ENCODE measurements at places on chromosomes 2 and 18.

DNA sequence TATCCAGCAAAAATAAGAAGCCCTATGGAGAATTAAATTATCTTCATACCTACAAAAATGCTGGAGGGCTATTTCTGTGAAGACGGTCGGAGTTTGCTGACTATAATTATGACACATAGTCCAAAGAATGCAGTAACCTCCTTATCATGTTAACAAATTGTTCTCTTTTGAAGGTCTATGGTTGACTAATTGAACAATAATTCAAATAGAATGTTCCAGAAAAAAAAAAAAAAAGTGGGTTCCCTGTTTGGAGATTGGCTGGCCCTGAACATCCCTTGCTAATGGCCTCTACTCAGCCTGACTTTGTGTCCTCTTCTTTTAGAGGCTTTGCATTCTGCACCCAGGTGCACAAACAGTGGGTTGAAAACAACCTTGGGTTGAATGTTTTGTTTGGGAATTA, 82.8 kb upstream of the CCBE1 start:
- DNase-seq: no peak

- DNase-seq: no peak
These were observed 148.9 kb downstream of the ATP9B start for GRCh38 chr18:79217979-79218604.

DNA sequence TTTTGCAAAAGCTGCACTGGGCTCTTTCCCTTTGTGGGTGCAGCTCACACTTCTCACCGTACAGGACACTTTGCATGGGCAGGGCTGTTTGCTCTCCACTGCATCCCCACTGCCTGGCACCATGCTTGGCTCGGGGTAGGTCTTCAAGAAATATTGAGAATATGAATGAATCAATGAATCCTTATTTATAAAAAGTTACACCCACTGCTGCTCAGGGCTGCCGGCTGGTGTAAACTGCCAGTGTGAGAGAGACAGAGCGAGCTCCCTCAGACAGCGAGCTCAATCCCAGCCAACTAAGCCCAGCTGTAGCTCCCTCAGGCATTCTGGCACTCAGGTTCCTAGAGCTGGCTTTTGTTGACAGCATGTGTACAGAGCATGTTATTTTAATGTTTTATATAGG, 3.4 kb downstream of the TMEM185B start:
- no peak for DNase-seq

DNA sequence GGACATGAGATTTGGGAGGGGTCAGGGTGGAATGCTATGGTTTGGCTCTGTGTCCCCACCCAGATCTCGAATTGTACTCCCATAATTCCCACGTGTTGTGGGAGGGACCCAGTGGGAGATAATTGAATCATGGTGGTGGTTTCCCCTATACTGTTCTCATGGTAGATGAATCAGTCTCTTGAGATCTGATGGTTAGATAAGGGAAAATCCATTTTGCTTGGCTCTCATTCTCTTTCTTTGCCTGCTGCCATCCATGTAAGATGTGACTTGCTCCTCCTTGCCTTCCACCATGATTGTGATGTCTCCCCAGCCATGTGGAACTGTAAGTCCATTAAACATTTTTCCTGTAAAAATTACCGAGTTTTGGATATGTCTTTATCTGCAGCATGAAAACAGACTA, 80.9 kb upstream of the GALNT5 start:
- no peak for DNase-seq

- DNase-seq: no peak
These were observed 41.3 kb upstream of the KCNE4 start for GRCh38 chr2:223010641-223011040.

DNA sequence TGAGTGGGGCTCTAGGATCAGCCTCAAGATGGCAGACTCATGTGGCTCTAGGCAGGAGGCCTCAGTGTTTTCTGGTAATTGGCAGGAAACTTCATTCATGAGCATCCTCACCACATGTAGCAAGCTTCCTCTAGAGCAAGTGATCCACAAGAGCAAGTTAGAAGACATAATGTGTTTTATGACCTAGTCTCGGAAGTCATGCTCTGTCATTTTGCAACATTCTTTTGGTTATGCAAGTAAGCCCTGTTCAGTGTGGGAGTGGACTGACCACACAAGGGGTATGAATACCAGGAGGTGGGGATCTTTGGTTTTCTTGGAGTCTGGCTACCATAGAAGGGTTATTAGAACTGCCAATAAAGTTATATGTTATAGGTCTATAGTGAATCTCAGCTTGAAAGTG, 66.8 kb upstream of the STK39 start:
- DNase-seq: no peak

DNA sequence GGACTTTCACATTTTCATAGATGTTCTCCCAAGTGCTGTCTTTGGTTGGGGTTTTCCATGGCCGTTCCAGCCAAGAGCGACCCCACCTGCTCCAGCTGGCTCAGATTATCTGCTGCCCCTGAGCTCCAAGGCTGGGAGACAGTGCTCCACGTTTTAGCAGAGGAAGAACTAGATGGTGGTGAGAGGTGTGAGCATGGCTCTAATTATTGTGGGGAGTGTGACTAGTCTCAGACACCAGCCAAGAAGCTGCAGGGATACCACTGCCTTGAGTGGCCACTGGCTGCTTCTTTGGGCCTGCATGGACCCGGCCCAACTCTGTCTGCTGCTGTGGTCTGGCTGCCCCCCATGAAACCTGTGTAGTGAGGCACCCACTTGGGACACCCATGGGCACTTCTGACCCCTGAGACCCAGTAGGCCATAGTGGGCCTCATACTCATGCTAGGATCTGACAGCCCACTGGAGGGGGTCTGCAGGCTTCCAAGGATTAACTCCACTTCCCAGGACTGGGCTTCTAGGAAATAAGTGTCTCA, 2.8 kb upstream of the NCL start:
- no peak for DNase-seq

GRCh38 chr18:57881818-57882413, 78.8 kb upstream of the ATP8B1 start:
- peak; percentile 23 for DNase-seq

DNA sequence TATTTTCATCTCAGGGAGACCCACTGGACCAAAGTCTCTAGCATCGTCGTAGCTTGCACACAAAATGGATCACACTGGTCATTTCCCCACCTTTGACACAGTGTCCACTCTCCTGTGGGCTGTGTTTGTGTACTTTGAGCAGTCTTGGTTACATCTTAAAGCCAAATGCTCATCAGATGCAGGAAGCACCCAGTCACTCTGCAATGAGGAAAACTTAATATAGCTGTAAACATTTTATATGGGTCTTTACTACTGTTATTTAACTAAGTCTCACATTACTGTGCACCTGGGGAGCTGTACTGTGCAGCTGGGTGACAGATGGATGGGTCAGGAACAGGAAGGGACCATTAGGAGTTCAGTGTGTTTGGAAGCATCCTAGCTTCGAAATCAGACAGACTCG, 109.0 kb upstream of the CXCR4 start:
- no peak for DNase-seq

- DNase-seq: no peak
These were observed 799.6 kb upstream of the HS6ST1 start for GRCh38 chr2:129118296-129118695.

DNA sequence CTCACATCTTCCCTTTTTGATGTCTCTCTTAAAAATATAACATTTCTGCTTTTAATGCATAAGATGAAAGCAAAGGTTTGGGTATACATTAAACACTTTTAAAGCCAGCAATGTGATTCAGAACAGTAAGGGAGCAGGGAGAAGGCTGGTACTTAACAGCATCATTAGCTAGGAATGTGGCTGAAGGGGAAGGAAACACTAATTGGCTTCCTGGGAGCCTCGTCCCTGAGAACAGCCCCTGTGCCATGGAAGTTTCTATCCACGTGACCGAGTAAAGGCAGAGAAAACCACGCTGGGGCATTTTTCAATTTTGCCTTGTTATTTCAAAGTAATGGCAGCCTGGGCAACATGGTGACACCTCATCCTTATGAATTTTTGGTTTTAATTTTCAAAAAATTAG, 109.2 kb upstream of the GPC1 start:
- DNase-seq: no peak

DNA sequence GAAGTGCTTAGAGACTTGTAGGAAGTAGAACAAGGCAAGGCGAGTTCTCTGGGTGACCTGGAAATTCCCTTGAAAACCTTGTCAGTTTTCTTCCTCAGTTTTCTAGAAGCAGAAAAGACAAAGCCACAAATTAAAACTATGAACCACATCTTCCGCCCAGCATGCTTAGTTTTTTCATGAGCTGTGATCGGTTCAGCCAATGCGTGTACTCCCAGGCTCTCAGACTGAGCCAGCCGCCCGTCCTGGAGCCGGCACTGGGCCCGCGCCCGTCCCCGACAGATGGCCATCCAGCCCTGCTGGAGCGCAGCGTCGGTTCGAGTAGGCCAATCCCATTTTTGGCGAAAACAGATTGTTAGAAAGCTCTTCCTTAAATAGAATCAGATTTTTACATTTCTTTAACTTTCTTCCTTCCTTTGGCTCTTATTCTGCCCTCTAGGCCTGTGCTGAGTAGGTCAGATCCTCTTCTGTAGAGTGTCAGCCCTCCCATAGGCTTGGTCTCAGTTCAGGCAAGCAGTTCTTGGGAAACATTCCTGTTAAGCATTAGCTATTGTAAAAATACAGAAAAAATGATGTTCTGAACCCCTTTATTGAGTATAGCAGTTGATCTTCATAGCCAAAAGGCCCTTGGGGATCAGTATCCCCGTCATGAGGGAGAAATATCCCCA, 112.5 kb downstream of the NCK2 start:
- DNase-seq: no peak

DNA sequence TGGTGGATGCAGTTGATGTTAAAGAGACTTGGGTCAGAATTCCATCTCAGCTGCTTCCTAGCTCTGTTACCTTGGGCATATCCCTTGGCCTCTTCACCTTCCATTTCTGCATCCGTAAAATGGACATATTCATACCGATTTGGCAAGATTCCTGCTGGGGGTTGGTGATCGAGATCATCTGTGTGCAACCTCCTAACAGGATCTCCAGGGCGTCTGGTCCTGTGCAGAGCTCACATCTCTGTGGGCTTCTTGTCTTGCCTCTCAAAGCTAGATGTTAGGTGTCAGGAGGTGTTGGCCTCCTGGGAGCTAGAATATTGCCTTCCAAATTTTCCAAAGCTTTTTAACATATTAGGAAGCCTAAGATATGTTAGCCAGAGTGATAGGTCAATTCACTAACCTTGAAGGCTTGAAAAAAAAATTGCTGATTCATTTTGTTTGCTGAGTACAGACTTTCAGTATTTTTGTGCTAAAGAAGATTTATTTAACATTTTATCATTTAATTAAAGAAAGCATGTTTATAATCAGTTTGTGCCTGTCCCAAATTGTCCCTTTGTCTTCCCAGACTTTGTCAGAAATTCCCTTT, 69.7 kb upstream of the ZNF516 start:
- no peak for DNase-seq

- no peak for DNase-seq
These were observed 92.3 kb downstream of the RAB3GAP1 start for GRCh38 chr2:135144343-135144742.

DNA sequence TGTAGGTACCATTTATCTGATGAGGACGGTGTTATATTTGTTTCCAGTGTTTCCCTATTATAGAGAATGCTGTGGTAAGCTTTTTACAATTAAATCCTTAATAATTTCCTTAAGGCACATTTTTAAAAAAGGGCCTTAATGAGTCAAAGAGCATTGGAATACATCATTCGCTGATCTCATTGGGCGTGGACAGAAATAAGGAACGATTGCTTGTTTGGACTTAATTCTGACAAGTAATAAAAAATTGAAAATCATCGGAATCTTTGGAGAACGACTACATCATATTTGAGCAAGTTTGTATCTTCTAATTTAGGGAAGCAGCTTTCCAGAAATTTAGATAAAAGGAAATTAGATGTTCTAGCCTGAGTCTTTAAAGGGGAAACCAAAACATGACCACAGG, 11.3 kb downstream of the AGPS start:
- DNase-seq: no peak

GRCh38 chr2:221447310-221447709, 124.8 kb downstream of the EPHA4 start:
- no peak for DNase-seq

DNA sequence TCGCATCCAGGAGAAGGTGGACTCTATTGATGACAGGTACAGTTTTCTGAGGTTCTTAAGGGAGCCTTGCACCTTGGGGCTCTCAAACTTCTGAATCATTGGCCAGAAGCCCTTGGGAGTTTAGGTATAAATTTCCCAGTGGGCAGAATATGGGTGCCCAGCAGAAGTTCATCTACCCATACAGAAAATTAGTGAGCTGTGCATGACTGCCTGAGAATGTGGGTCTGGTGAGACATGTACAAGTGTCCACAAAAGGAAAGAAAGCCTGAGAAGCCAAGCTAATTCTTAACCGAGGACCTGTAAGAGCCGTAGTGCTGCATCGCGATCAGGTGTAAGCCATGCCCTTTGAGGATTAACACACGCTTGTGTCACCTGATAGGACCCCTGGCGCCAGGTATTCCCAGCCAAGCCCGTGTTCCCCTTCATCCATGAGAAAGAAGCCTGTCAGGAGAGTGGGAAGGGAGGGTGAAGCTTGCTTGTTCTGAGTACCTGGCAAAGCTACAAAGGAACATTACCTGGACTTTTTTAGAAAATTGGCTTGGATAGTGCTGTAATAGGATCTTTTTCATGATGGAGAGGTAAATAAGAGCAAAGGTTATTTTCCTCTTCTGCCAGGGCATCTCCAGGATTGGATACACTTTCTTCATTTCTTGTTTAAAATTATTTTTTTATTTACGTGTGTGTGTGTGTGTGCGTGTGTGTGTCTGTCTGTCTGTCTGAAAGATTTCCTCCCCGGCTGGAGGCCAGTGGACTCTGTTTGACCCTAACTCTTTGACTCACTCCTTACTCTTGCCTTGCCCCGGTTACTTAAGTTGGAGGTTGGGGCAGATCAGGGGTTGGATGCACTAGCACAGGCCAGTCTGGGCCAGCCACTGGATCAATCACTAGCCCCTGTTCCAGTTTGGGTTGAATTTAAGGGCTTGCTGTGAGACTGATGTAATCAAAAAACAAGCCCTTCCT, 90.4 kb upstream of the EML6 start:
- DNase-seq: no peak

GRCh38 chr2:240401781-240402551, 33.5 kb upstream of the GPC1 start:
- no peak for DNase-seq

GRCh38 chr2:196066291-196067087, 2.1 kb downstream of the DNAH7 start:
- DNase-seq: no peak

GRCh38 chr2:131132729-131133128, 27.6 kb downstream of the PLEKHB2 start:
- DNase-seq: no peak

Measured in frontal cortex (tissue), 4 donors.